Right atrium auricular region (tissue), 2 donors: ENCODE measurements at places on chromosomes 7 and 10.

DNA sequence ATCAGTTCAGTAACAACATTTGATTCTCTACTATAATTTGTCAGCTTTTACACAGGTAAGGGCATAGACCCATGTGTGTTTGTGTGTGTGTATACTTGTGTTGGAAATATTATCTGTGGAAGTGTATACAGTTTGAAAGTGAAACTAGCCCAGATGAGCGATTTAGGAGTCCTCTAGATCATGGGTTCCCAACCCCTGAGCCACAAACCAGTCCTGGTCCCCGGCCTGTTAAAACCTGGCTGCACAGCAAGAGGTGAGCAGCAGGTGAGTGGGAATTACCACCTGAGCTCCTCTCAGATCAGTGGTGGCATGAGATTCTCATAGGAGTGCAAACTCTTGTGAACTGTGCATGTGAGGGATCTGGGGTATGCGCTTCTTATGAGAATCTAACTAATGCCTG, 1221.5 kb upstream of the SORCS1 start:
- DNase-seq, result no peak
- H3K27me3 ChIP-seq, result no peaks in the 10 kb centered on the region
- H3K4me1 ChIP-seq, result no peaks in the 10 kb centered on the region

- no peak for DNase-seq
- H3K4me1 ChIP-seq, result no peaks in the 10 kb centered on the region
- H3K36me3 ChIP-seq, result no peaks in the 10 kb centered on the region
- H3K4me3 ChIP-seq, result no peak overlapping the region
Measured at GRCh38 chr10:6635784-6636183, 55.7 kb upstream of the PRKCQ start.

DNA sequence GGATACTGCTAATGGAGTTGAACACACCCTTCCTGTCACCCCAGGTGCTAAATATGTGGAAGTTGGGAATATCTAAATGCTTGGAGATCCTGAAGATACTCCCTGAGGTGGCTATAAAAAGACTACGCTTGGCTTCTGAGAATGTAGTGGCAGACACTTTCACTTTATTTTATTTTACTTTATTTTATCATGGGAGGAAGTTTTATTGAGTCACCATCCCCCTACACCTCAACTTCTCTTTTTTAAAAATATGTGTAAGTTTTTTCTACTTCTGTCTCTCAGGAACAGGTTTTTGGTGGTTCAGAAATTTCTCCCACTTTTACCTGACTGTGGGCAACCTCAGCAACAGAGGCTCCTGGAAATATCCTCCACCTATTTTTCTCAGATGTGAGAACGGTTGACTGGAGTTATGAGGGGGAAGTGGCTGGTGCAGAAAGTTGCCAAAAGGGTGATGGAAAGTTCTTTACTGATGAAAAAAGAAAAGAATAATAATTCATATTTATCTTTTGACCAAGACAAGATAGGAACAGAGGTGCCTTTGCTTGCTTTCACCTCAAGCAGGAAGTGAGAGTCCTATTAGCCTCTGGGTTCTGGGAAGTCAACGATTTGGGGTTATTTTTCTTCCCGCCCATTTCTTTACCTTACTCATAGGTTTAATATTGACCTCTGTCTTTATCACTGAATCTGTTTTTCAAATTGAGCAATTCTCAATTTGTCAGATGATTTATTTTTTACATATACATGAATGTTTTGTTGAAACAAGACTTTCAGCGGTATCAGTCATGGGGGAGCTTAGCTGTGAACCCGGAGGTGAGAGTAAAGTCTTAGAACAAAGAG, 103.6 kb downstream of the AHR start:
- no peak for DNase-seq
- H3K36me3 ChIP-seq, result no peaks in the 10 kb centered on the region
- no peak overlapping the region for H3K4me3 ChIP-seq
- H3K4me1 ChIP-seq, result no peaks in the 10 kb centered on the region

- no peaks in the 10 kb centered on the region for H3K36me3 ChIP-seq
- no peaks in the 10 kb centered on the region for H3K27me3 ChIP-seq
- DNase-seq, result no peak
- no peaks in the 10 kb centered on the region for H3K4me1 ChIP-seq
- H3K27ac ChIP-seq, result no peak overlapping the region
Measured at GRCh38 chr7:18390535-18390907, 105.0 kb upstream of the HDAC9 start.

GRCh38 chr7:77685233-77685632, 11.0 kb upstream of the RSBN1L start:
- peaks cover 6% of the 10 kb centered on the region for H3K36me3 ChIP-seq
- H3K27me3 ChIP-seq, result no peaks in the 10 kb centered on the region
- H3K27ac ChIP-seq, result no peak overlapping the region
- H3K4me1 ChIP-seq, result no peaks in the 10 kb centered on the region

DNA sequence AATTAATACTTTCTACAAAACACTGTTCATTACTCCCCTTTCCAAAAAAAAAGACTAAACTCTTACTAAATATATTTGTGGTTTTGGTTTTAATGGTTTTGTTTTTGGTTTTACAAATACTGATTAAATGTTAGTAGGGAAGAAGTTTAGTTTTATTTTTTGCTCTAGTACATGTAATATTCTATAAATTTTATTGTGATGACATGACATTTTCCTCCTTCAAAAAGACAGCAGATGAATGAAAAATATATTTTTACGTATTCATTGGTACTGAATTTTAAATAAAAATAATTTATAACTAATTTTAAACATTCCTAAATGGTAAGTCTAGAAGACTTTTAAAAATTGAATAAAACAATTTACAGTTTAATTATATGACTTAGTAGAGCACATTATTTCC, 512.9 kb downstream of the GFRA1 start:
- no peak overlapping the region for H3K4me3 ChIP-seq
- H3K27ac ChIP-seq, result no peak overlapping the region
- no peaks in the 10 kb centered on the region for H3K36me3 ChIP-seq

GRCh38 chr10:92699518-92700381, 10.0 kb downstream of the HHEX start:
- no peak for DNase-seq
- no peaks in the 10 kb centered on the region for H3K36me3 ChIP-seq
- H3K4me3 ChIP-seq, result peak overlapping the region; percentile 24
- H3K27me3 ChIP-seq, result no peaks in the 10 kb centered on the region
- no peak overlapping the region for H3K27ac ChIP-seq

GRCh38 chr10:113991091-113991860, 52.4 kb upstream of the ADRB1 start:
- no peak overlapping the region for H3K27ac ChIP-seq
- DNase-seq, result no peak
- peaks cover 16% of the 10 kb centered on the region for H3K4me1 ChIP-seq
- no peaks in the 10 kb centered on the region for H3K36me3 ChIP-seq

- no peak for DNase-seq
- no peaks in the 10 kb centered on the region for H3K4me1 ChIP-seq
- no peak overlapping the region for H3K4me3 ChIP-seq
- H3K27me3 ChIP-seq, result no peaks in the 10 kb centered on the region
Measured at GRCh38 chr7:81883801-81884393, 114.0 kb upstream of the HGF start.

DNA sequence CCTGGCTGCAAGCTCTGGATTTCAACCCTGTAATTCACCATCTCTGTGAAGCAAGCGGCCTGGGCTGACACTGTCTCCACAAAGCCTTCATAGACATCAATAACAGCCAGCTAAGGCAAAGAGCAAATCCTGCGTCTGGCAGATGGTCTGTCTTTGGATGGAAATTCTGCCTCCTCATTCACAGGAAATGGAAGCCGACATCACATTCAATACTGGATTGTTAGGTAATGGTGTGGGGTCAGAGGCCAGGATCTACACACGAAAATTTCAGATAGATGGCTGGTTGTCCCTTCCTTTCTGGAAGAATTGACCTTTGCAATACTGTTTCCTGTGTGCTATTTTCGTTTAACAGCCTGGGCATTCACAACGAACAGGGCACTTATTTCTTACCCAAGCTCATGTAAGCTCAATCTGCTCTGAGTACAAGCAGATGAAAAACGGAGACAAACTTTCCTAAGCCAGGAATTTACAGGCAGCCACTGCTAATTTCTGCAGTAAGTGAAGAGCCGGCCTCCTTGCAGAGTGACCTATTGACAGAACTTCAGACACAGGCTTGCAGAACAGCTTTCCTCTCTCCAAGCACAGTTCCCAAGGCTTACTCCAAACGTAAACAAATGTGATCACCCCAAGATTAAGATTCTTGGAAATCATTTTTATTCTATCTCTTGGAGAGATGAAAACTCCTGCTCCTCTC, 3.1 kb upstream of the ADAM12 start:
- H3K4me3 ChIP-seq, result no peak overlapping the region
- DNase-seq, result no peak
- H3K4me1 ChIP-seq, result peaks cover 18% of the 10 kb centered on the region

DNA sequence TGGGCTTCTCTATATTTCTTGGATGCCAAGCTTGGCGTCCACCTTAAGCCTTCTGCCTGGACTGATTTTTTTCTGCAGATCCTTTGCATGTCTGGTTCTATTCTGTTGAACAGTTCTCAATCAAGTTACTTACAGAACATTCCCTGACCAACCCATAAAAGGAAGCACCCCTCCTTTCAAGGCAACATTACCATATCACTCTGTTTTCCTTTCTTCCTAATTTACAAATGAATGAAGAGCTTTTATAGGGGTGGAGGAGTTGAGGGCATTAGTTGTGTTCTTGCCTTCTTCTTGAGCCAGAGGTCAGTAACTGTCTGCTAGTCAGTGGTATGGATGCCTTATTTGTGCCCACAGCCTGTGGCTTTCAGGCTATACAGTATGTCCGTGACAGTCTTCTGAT, 361.0 kb downstream of the PHTF2 start:
- DNase-seq, result no peak
- no peak overlapping the region for H3K4me3 ChIP-seq
- H3K36me3 ChIP-seq, result no peaks in the 10 kb centered on the region
- H3K27me3 ChIP-seq, result no peaks in the 10 kb centered on the region

GRCh38 chr10:35058134-35058533, 32.0 kb downstream of the CUL2 start:
- no peak overlapping the region for H3K27ac ChIP-seq
- no peak overlapping the region for H3K4me3 ChIP-seq
- DNase-seq, result no peak
- no peaks in the 10 kb centered on the region for H3K4me1 ChIP-seq
- H3K36me3 ChIP-seq, result peaks cover 46% of the 10 kb centered on the region

DNA sequence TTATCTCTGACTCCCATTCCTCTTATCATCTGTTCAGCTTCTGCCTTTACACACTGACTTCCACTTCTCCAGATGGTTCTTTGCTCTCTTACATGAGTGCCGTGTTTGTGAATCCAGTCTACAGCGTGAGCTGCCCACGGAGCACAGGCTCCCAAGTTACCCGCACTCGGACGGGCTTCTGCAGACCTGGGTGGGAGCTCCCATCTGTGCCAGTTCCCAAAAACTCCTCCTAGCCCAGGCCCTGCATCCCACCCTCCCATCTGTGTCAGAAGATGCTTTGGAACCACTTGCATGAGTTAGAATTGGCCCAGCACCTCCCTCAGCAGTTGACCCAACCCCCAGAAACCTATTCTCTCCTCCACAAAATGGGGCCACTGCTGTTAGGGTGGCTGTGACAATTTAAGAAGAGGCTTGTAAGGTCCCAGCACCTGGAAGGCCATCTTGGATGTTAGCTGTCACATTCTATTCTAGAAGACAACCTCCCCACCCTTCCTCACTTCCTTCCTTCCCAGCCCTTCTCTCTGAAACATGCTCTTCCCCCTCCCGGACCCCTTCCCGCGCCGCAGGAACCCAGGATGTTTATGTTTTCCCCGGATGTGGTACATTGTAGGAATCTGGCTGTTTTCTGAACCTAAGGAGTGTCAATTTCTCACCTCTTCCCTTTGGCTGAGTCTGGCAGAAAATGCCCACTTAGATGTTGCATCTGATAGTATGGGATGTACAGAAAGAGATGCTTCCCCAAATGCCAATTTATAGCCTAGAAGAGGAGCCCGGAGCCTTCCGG, 79.2 kb downstream of the CCDC3 start:
- no peak overlapping the region for H3K27ac ChIP-seq
- DNase-seq, result no peak
- no peaks in the 10 kb centered on the region for H3K36me3 ChIP-seq
- H3K4me3 ChIP-seq, result no peak overlapping the region
- H3K27me3 ChIP-seq, result no peaks in the 10 kb centered on the region

GRCh38 chr10:27695706-27696105, 49.9 kb downstream of the MKX start:
- no peak overlapping the region for H3K27ac ChIP-seq
- no peaks in the 10 kb centered on the region for H3K36me3 ChIP-seq
- H3K27me3 ChIP-seq, result no peaks in the 10 kb centered on the region
- no peaks in the 10 kb centered on the region for H3K4me1 ChIP-seq
- H3K4me3 ChIP-seq, result no peak overlapping the region
- no peak for DNase-seq

DNA sequence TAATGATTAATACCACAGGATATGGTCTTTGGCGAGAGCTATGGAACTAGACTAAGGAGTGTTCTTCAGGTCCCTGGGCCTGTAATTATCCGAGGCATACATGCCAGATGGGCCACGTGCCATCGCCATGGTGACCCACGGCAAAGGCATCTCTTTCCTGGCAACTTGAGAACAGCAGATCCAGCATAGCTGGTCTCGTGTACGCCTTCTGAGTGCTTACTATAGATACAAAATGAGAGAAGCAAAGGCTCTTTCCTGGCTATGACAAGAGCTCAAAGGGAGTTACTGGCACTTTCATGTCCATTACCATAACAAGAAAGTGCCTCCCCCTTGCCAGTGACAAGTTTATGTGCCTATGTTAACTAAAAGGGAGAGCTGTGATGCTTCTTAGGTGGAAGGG, 26.0 kb upstream of the GLI3 start:
- no peaks in the 10 kb centered on the region for H3K4me1 ChIP-seq
- DNase-seq, result no peak
- no peaks in the 10 kb centered on the region for H3K27me3 ChIP-seq
- peak overlapping the region; percentile 59 for H3K27ac ChIP-seq

DNA sequence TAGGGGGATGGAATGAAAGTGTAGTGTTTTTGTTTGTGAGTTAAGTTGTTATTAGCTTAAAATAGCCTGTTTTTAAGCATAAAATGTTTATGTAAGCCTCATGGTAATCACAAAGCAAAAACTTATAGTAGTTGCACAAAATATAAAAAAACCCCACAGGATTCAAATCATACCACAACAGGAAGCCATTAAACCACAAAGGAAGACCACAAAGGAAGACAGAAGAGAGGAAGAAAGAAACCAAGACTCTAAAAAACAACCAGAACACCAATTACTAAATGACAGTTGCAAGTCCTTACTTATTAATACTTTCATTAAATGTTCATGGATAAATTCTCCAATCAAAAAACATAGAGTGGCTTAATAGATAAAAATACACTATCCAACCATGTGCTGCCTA, 63.6 kb downstream of the ANKRD7 start:
- H3K36me3 ChIP-seq, result no peaks in the 10 kb centered on the region
- H3K27me3 ChIP-seq, result no peaks in the 10 kb centered on the region
- no peaks in the 10 kb centered on the region for H3K4me1 ChIP-seq
- no peak overlapping the region for H3K4me3 ChIP-seq
- H3K27ac ChIP-seq, result no peak overlapping the region
